ENCODE measurements at places on chromosomes 4 and X. TPM values are rescaled to one million over a fixed set of nuclear protein-coding genes. Genes with fewer than 3 reads are reported as not detected.

PDCL2 gene
- total RNA-seq = not detected

PPEF2 gene
- total RNA-seq = under 0.01 TPM

SPON2 gene
- 5.3 TPM for total RNA-seq

DNA sequence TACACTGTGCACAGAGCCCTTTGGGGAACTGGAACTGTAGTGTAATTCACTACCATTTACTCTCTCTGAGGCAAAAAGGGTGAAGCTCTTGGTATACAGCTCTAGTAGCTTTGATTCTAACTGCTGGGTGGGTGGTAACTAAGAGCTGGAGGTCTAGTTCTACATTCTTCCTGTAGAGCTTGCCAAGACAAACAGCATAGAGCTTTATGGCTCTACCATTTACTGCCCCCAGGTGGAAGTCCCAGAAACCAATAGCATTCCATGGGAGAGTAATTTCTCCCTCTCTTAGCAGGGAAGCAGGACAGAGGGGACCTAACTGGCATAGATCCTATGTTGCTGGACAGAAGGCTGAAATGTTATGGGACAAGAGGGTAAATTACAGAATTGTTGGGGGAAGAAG, 26.7 kb downstream of the HDAC8 start:
- peaks cover 7% of the 10 kb centered on the region for H3K36me3 ChIP-seq
- DNase-seq = no peak
- no peak overlapping the region for H3K4me3 ChIP-seq
- H3K27ac ChIP-seq = no peak overlapping the region
- no peaks in the 10 kb centered on the region for H3K4me1 ChIP-seq

DNA sequence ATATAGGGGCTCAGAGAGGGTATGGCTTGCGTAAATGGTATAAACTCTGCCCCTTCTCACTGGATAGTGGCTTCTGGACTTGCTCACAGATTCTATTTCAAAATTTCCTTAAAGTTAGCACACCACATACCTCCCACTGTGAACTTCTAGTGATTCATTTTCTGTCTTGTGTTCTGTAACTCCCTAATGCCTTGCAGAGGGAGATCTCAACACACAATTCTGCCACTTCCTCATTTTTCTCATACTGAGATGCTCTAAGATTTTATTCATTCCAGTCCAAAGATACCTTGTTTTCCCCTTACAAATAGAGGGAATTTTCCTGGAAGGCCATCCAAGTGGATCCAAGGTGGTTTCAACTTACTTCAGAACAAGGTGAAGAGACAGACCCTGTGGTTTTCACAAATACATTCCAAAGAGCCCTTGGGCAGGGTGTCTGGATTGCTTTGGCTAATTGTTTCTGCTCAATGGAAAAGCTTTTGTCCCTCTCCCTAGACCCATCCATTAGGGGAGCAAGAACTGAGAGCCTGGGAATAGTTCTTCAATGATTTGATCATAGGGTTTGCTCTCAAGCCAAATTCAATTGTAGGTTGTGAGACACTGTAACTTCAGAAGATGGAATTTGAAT, 52.1 kb upstream of the CAPN6 start:
- H3K27ac ChIP-seq = no peak overlapping the region
- H3K27me3 ChIP-seq = no peaks in the 10 kb centered on the region
- H3K4me1 ChIP-seq = no peaks in the 10 kb centered on the region
- H3K36me3 ChIP-seq = no peaks in the 10 kb centered on the region

GRCh38 chr4:140195806-140196205, 41.8 kb upstream of the MAML3 start:
- no peak overlapping the region for H3K27ac ChIP-seq
- DNase-seq = no peak
- no peaks in the 10 kb centered on the region for H3K27me3 ChIP-seq
- H3K4me1 ChIP-seq = no peaks in the 10 kb centered on the region
- H3K36me3 ChIP-seq = no peaks in the 10 kb centered on the region
- H3K4me3 ChIP-seq = no peak overlapping the region

- no peak overlapping the region for H3K4me3 ChIP-seq
- DNase-seq = peak; percentile 1
- H3K27ac ChIP-seq = no peak overlapping the region
- H3K27me3 ChIP-seq = no peaks in the 10 kb centered on the region
- H3K36me3 ChIP-seq = no peaks in the 10 kb centered on the region
Observed at GRCh38 chr4:44927399-44928380, 201.3 kb upstream of the GNPDA2 start.

GRCh38 chrX:75609406-75609805, 86.6 kb upstream of the ZDHHC15 start:
- H3K4me1 ChIP-seq = no peaks in the 10 kb centered on the region
- H3K4me3 ChIP-seq = no peak overlapping the region
- DNase-seq = no peak
- no peaks in the 10 kb centered on the region for H3K27me3 ChIP-seq
- no peaks in the 10 kb centered on the region for H3K36me3 ChIP-seq

ASB9 gene
- 4.9 TPM for total RNA-seq

GLRA2 gene
- not detected for total RNA-seq

DNA sequence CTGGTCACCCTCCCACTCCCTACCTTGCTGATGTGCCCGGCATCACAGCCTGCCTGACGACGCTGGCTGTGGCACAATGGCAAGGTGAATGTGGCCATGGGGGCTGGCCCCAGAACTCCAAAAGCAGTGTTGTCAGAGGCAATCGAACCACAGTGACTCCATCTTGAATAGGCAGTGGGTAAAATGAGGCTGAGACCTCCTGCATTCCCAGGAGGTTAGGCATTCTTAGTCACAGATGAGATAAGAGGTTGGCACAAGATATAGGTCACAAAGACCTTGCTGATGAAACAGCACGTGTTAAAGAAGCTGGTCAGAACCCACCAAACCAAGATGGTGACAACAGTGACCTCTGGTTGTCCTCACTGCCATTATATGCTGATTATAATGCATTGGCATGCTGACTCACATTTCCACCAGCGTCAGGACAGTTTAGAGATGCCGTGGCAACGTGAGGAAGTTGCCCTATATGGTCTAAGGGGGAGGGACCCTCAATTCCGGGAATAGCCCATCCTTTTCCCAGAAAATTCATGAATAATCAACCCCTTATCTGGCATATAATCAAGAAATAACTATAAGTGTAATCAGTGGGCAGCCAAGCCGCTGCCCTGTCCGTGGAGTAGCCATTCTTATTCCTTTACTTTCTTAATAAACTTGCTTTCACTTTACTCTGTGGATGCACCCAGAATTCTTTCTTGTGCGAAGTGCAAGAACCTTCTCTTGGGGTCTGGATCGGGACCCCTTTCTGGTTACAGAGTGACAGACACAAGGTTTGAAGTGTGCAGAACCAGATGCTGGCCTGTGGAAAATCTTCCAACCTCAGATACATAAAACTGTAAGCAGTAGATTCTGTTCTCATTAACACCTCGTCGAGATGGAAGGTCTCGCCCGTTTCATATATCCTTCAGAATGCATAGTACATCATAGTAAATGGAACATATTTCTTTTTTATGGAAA, 26.8 kb upstream of the CLDN24 start:
- H3K36me3 ChIP-seq = no peaks in the 10 kb centered on the region
- H3K27ac ChIP-seq = no peak overlapping the region
- H3K4me3 ChIP-seq = no peak overlapping the region
- H3K4me1 ChIP-seq = no peaks in the 10 kb centered on the region

- no peaks in the 10 kb centered on the region for H3K4me1 ChIP-seq
- H3K27me3 ChIP-seq = no peaks in the 10 kb centered on the region
- no peak overlapping the region for H3K27ac ChIP-seq
- H3K36me3 ChIP-seq = no peaks in the 10 kb centered on the region
- no peak overlapping the region for H3K4me3 ChIP-seq
- DNase-seq = no peak
Observed at GRCh38 chr4:159048166-159048886, 54.6 kb upstream of the RAPGEF2 start.

DNA sequence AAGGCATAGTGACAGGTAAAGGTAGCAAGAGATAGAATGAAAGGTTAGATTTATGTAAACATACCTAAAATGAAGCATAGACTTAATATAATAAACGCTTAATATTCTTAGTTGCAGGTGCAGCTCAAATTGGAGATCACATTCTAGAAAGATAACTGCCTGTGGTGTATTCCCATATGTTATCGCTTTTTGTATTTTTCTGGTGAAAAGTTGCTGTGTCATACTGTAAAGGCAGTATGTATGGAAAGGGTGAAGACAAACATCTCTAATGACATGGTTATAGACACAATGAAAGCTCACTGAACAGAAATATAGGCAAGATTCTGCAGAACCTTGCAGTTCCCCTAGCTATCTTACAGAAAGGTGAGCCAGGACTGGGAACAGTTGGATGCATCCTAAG, 240.3 kb downstream of the DCLK2 start:
- H3K4me3 ChIP-seq = no peak overlapping the region
- H3K27ac ChIP-seq = no peak overlapping the region
- peaks cover 4% of the 10 kb centered on the region for H3K36me3 ChIP-seq
- H3K27me3 ChIP-seq = no peaks in the 10 kb centered on the region

GRCh38 chr4:112938461-112939058, 110.9 kb upstream of the ANK2 start:
- no peaks in the 10 kb centered on the region for H3K27me3 ChIP-seq
- no peak for DNase-seq
- no peaks in the 10 kb centered on the region for H3K36me3 ChIP-seq
- H3K27ac ChIP-seq = no peak overlapping the region
- H3K4me1 ChIP-seq = no peaks in the 10 kb centered on the region

IQCM gene
- total RNA-seq = not detected

DNA sequence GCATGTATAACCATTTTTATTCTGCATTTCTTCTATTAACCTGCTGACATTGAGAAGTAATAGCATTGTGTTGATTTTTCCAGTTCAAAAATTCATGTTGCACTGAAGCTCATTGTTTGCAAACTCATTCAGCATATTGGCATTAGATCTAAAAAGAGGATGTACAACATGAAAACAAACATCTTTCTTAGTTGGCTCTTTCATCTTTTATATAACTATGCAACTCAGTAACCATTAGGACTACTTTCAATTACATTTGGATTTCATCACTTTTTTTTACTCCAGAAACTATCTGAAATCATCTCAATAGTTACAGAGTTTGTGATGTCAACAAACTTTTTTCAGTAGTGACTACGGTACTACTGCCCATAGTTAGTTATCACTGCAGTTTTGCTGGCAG, 346.0 kb upstream of the EPHA5 start:
- no peak overlapping the region for H3K4me3 ChIP-seq
- no peak for DNase-seq
- no peaks in the 10 kb centered on the region for H3K27me3 ChIP-seq
- H3K36me3 ChIP-seq = no peaks in the 10 kb centered on the region
- H3K27ac ChIP-seq = no peak overlapping the region
- H3K4me1 ChIP-seq = no peaks in the 10 kb centered on the region

DNA sequence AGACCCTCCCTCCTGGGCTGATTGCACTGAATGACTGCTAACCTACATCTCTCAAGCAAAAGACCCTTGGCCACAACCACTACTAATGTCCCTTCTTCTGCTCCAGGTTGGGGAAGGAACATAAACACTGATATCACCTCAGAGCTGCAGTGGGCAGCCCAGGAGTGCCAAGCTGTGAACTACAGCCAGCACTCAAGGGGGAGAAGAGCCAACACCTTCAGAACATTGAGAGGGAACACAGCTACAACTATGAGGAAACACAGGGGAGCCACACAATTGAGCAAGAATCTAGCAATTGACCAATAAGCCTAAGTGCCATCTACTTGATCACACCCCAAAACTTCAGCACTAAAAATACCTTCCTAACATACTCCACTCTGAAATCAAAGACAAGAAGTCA, 222.8 kb downstream of the SPATA18 start:
- H3K27ac ChIP-seq = no peak overlapping the region
- H3K36me3 ChIP-seq = no peaks in the 10 kb centered on the region
- H3K27me3 ChIP-seq = no peaks in the 10 kb centered on the region

DDIT4L gene
- total RNA-seq = 1.5 TPM

DNA sequence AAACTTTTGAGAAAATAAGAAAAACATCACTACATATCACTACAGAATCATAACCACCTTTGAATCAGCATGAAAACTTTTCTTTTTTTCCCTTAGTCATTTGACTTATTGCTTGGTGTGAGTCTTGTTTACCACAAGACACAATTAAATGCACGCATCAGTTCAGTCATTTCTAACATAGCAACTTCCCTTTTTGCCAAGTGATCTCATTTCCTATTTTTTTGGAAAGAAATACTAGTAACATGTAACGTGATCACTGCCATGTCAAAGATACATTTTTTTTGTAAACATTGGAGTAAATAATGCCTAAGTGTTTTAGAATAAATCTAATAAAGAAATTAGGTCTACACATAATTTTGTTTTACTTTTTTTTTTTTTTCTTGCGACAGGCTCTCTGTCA, 5.1 kb upstream of the CXCL8 start:
- H3K4me3 ChIP-seq = no peak overlapping the region
- no peaks in the 10 kb centered on the region for H3K36me3 ChIP-seq
- no peaks in the 10 kb centered on the region for H3K4me1 ChIP-seq
- H3K27ac ChIP-seq = no peak overlapping the region
- H3K27me3 ChIP-seq = no peaks in the 10 kb centered on the region
- DNase-seq = no peak

AP1S2 gene
- 45.8 TPM for total RNA-seq

GBA3 gene
- total RNA-seq = 0.28 TPM

DNA sequence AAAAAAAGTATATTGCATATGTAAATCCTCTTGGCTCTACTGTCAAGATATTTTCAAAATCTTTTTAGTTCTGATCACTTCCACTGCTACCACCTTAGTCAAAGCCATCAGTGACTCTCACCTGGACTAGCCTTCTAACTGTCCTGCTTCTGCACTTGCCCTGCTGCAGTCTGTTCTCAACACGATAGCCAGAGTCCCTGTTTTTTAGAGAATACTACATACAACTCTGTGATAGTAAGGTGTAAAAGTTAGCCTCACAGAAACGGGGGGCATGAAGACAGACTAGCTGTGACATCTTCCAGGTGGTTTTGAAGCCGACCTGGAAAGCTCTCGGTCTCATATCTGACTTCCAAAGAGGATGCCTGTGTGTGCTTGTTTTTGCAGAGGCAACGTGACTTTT, 24.7 kb downstream of the EIF2S3 start:
- no peak for DNase-seq
- no peak overlapping the region for H3K4me3 ChIP-seq
- H3K36me3 ChIP-seq = peaks cover 31% of the 10 kb centered on the region
- H3K4me1 ChIP-seq = no peaks in the 10 kb centered on the region
- no peaks in the 10 kb centered on the region for H3K27me3 ChIP-seq

L1CAM gene
- 0.28 TPM for total RNA-seq

DNA sequence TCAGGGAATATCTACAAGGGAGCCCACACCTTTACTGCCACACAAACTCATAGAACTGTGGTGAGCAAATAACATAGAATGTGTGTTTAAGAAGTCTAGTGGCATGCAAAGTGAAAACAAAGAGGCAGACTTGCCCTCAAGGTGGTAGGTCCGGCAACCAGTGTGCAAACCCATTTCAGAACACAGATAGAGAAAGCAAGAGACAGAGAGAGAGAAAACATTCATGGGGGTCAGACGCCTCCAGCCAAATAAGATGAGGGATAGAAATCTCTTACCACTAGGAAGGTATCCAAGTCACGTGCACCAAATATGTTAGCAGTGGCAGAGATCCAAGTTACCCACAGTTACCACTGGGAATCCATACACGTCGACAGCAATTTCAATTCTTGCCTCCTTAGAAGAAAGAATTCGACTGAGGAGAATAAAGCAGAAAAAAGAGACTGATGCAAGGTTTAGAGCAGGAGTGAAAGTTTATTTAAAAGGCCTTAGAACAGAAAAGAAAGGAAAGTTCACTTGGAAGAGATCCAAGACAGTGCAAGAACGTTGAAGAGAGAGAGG, 252.8 kb downstream of the NAP1L3 start:
- DNase-seq = no peak

All from thymus (tissue), 14 donors.